ENCODE measurements at places on chromosomes 1 and 21.

GRCh38 chr21:46065914-46066551 is 31.9 kb upstream of the COL6A2 start:
- DNase-seq = no peak

DNA sequence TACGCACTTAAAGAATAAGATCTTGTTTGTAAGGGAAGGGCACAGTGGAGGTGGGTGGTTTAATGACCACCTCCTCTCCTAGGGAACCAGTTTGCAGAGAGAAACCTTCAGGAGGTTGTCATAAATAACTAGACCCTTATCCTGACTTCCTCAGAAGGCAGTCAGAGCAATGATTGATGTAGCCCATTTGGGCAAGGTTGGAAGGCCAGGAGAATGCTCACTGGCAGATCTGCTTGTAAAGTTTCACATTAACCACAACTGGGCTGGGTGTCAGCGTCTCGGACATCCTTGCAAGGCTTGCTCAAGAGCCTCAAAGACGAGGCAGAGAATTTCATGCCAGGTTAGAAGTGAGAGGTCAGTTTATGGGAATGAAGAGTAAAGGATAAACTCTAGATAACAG is 87.6 kb upstream of the TRABD2B start:
- no peak for DNase-seq

GRCh38 chr1:168164771-168165170 is 14.0 kb upstream of the TIPRL start:
- no peak for DNase-seq

GRCh38 chr1:32533792-32534327 is 5.4 kb upstream of the ZBTB8A start:
- no peak for DNase-seq

DNA sequence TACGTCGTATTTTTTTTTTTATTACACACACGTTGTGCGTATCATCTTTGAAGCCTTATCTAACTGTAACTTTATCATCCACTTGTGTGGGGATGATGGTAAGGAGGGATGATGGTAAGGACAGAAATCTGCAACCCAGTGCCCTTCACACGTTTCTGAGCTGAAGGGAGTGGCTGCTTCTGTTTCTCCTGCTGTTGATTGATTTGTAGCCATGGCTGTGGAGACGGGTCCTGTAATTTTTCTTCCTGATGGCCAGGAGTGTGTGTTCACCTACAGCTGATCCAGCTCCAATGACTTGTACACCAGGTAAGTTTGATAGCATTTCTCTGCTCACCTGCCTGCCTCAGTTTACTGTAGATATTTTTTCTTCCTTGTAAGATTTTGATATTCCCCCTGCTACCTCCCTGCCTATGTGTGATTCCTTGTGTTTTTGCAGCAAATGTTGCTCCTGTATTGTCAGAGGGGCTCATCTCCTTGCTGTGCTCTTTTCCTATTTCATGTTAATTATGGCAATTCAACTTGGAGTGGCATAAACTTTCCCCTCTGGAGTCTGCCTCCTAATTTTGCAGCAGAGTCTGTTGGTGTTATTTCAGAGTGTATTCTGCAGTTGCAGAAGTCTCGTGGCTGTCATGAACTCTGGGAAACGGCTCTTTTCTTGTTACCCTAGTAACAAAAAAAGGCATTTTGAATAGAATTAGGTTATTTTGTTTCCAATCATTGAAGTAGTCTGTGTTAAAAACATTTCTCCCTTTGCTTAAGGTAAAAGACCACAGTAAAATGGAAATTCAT is 64.1 kb downstream of the SH3BGR start:
- DNase-seq = no peak

All from C1 segment of cervical spinal cord (tissue), 14 donors.